ENCODE measurements at places on chromosomes 5 and 9. TPM values are rescaled to one million over a fixed set of nuclear protein-coding genes. Genes with fewer than 3 reads are reported as not detected.

Gene PTPRD
- 95.1 TPM for total RNA-seq

DNA sequence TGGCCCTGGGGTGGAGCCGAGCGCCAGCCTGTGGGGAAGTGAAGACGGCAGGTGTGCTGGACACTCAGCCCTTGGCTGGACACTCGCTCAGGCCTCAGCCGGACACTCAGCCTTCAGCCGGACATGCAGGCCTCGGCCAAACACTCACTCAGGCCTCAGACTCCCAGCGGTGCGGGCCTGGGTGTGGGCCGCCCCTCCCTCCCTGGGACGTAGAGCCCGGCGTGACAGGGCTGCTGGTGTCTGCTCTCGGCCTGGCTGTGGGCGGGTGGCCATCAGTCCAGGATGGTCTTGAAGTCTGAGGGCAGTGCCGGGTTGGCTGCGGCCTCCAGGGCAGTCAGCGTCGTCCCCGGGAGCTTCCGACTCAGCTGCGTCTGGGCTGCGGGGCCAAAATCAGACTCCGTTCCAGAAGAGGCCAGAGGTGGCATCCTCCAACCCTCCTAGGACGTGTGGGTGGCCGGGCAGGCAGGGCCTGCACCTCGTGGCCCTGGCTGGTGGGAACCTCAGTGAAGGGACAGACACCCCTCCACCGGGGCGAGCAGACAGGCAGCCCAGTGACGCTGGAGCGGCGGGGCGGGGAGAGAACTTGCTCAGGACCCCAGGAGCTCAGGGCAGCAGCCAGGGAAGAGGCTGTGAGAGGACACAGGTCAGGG lies 28.4 kb downstream of the SLC6A18 start:
- no peak for DNase-seq

DNA sequence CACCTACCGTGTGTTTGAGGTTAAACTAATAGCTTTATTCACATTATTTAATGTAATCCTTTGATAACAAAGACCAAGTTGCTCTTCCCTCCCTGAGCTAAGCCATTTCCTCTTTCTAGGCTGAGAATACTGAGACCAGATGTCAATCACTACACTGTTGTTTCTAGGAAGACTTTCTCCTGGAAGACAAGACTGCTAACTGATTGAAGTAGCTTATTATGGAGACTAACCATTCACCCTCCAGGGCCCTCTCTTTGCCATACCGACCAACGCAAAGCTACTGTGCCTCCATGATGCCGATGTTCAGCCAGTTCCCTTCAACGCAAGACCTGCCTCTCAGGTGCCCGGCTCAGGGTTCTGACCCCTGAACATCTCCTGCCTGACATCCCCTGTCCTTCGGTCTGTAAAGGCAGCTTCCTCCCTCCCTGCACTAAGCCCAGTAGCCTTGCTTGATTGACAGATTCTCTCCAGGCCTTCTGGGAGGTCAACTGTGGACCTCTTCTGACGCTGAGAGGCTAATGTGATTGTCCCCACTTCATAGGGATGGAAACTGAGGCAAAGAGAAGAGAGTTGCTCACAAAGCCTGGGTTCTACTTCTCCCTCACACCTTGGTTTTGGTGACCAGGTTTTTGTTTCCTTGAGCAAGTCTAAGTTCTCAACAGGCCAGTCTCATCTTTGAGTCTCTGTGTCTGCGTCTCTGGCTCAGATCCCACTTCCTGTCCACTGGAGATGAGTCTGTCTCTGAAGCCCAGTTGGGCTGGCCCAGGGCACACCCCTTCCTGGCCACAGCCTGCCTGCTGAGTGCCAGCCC lies 259.7 kb upstream of the IRX2 start:
- no peak for DNase-seq

Gene GALNT12
- total RNA-seq, result 115 TPM

GRCh38 chr5:42301349-42301748 lies 121.9 kb upstream of the GHR start:
- DNase-seq, result no peak

Gene HMGCS1
- 377 TPM for total RNA-seq

Measured in left colon (tissue), 2 donors.